Stimulated activated CD8-positive, alpha-beta memory T cell treated with anti-CD3 and anti-CD28 coated beads, Interleukin-12 subunit alpha, Interleukin-12 subunit beta, amount 100 ng/mL, for 4 hours (primary cell): ENCODE measurements at places on chromosomes 7 and 10.

- no peak for DNase-seq
Measured at GRCh38 chr10:47276576-47277351, 23.2 kb upstream of the GDF10 start.

DNA sequence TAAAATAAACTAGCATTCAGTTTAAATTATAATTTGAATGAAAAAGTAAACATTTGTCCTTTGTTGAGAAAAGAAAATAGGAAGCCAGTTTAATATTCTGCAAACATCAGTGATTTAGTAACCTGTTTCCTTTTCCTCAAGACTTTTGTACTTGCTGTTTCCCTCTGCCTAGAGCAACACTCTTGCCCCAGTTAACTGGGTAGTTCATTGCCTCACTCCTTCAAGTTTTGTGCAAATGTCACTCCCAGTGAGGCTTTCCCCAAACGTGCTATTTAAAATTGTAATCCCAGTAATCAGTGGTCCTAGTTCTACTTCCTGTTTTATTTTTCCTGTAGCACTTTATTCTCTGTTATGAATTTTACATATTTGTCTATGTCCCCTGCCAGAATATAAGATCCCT, 23.8 kb downstream of the DLD start:
- no peak for DNase-seq

GRCh38 chr10:69647819-69648218, 17.8 kb downstream of the FAM241B start:
- no peak for DNase-seq

- DNase-seq = no peak
Measured at GRCh38 chr7:149598721-149599308, 101.2 kb upstream of the ZNF746 start.

DNA sequence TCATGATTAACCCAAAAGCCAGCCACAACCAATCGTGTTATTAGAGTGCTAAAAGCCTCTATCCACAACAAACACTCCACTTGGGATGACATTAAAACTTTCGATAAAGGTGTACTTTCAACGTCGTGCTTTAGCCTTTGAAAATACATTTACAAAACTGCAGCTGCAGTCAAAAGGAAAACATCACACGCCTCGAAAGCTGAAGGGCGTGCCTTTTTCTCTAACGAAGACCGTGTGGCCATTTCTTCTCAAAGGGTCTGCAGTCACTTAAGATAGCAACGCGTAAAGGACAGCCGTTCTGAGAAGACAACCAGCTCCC, 1.1 kb downstream of the ARHGAP12 start:
- DNase-seq = no peak

- no peak for DNase-seq
Measured at GRCh38 chr10:33303988-33304387, 30.5 kb downstream of the NRP1 start.

DNA sequence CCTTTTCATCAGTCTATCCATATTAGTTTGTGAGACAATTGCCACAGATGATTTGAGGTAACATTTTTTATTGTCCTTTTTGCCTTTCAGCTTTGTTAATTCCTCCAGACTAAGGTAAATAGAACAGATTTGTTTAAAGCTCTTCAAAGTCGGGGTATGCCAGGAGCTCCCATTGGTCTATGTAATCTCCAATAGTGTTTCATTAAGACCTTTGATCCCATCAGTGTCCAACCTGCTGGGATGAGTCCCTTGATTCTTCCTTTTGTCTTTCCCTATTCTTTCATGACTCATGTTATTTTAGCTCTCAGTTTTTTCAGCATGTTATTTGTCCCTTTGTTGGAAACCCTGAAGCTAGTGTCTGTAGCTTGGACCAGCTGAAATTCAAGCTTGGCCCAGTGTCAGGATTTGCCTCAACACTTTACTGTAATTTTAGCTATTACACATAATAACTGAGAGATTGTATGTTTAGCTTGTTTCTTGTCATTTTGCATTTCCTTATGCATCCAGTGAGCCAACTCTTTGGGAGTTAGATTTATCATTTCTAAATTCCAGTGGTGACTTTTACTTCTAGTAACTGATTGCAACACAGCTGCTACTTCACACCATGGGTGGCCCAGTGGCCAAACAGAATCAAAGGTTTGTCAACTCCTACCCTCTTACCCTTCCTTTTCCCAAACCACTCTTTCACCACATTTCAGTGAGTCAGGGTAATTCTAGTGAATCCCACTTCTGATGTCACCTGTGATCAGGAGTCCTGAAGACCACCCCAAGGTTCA, 15.3 kb downstream of the AGBL3 start:
- no peak for DNase-seq

DNA sequence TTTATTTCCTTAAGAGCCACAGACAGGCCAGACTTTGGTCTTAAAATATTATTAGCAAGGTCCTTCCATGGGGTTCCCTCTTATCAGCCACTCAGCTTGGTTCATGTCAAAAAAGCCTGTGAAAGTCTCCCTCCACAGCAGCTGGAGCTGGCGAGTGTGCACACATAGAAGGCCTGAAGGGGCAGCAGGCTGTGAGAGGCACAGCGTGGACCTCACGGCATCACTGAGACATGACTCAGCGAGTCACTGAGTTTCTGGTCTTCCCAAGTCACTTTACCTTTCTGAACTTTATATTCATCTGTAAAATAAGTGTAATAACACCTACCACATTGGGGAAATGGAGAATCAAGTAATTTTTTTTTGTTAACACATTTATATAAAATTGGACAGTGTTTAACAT, 8.7 kb downstream of the TAF3 start:
- DNase-seq = no peak

DNA sequence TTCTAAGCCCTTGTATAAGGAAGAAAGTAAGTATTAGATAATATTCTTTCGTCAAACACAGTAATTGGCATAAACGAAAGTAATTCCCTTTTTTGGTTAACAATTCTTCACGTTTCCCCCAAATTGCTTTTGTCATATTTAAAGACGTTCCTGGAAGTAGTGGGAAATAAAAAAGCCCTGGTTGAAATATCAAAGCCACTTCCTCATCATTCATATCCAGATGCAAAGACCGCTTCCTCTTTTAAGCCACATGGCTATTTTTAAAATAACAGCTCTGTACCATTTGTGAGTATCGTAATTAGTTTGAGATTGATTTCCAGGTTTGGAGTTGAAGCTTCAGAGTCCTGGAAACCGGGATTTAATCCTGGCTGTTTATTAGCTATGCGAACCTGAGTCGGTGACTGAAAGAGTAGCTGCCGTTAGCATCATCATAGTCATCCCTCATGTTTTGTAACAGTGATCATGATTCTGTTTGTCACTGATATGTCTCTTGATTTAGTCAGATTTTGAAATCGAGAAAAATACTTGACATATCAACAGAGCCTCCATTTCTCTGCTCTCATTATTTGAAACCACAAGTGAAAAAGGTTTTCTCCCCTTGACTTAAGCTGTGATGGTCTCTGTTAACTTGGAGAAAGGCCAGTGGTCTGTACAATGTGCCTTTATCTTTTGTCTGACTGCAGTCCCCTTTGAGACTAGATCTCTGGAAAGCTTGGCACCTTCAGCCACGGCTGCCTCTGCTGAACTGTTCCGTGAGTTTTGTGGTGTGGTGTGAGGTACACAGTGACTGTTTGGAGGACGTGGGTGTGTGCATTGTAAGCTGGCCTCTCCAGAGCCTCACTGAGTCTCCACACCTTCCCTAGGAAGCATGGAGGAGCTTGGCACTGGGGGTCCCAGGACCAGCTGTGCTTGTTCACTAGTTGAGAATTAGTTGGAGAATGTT, 18.1 kb downstream of the OPTN start:
- DNase-seq = no peak

- DNase-seq = no peak
Measured at GRCh38 chr7:151866761-151867655, 9.9 kb downstream of the PRKAG2 start.

GRCh38 chr10:81569488-81569887, 305.5 kb upstream of the NRG3 start:
- DNase-seq = no peak

DNA sequence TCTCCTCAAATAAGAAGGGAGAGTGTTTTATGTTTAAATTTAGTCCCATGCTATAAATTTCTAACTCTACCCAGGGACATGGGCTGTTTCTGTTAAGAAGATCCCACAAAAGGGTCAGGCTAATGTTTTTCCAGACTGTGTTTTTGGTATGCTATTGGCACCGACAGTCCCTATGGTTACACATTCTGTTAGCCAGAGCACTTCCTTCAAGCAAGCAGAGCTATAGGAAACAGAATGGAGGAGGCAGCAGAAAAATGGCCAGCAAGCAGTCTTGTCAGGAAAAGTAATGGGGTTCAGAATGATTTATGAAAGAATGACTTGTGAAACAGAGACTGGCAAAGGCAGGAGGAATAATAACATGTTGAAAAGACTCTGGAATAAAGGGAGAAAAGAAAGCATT, 44.8 kb upstream of the PHYHIPL start:
- DNase-seq = no peak

GRCh38 chr10:21030091-21030490, 133.0 kb upstream of the NEBL start:
- no peak for DNase-seq

- DNase-seq = no peak
Measured at GRCh38 chr7:93873998-93874574, 16.5 kb downstream of the TFPI2 start.

DNA sequence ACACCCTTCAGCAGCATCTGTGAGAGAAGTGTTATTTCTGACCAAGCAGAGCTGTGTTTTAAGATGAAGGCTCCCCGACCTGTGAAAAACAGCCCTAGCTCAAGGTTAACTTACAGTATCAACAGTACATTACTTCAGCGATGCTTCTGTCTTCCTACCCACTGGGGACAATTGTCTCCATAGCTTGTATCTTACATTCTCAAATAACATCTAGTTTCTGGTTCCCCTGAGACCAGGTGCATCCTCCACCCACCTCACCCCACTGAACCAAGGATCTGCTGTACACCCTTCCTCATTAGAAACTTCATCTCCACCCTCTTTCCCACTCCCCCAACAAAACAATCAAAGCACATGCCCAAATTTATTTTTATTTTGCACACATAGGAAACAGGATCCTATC, 102.0 kb downstream of the VOPP1 start:
- DNase-seq = no peak

DNA sequence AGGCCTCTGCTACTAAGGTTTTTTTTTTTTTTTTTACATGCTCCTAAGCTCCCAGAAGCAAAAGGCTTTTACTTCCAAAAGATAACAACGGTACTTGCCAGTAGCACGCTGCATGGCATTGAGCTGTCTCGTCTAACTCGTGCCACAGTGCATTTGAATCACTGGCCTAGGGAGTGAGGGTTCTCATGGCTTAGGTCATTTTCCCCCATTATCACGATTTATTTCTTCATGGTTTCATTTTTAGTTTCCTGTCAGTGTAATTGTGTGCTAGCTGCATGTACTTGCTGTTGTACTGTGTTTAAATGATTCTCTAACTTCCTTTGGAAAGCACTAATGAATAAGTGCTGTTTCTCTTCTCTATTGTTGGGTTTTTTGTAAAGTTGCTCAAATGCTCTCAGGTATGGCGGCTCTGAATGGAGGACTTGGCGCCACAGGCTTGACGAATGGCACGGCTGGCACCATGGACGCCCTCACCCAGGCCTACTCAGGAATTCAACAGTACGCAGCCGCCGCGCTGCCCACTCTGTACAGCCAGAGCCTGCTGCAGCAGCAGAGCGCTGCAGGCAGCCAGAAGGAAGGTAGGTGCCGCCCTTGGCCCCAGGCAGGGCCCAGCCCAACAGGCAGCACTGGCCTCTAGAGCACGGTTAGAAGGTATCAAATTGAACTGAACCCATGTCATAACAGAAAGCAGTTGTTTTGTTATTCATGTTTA, 290.5 kb downstream of the USP6NL start:
- DNase-seq = no peak

DNA sequence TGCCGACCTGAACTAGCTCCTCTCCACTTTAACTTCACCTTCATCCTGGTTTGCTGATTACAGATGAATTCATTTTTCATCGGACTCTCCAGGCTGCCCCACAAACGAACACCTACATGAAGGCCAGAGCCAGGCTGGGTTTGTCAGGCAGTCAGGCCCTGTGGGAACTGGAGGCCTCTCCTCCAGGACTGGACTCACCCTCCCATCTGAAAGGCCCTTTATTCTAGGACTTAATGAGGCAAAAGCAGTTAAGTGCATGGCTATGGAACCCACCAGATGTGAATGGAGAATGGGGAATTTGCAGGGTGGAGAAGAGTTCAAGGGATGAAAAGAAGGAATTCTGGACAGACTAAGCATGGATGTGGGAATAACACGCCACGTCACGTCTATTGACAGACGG, 170.8 kb downstream of the ARHGAP12 start:
- DNase-seq = no peak
